ENCODE measurements at places on chromosomes 12 and 14. TPM values are rescaled to one million over a fixed set of nuclear protein-coding genes. Genes with fewer than 3 reads are reported as not detected.

Gene TRIAP1
- 16.7 TPM for total RNA-seq

GRCh38 chr12:94677778-94678177 lies 27.4 kb upstream of the TMCC3 start:
- no peak for DNase-seq

Gene RHOJ
- total RNA-seq, result 6.4 TPM

DNA sequence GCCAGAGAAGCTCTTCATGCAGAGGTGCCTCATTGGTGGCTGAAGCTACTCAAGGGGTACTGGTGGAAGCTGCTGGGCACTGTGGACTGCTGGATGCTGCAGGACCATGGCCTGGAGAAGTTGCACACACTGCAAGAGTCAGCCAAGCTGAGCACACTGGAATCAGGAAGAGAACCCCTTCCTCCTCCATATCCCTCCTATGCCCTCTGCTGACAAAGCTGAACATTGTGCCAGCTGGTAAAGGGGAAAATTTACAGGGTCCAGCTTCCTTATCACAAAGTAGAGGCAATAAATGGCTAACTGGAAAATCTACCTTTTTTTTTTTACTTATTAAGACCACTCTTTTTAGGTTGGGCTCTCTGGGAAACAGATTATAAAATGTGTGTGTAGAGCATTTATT lies 6.5 kb downstream of the CCDC175 start:
- no peak for DNase-seq
